NCI-H1092 (cell line): ENCODE measurements at places on chromosomes 7 and 10.

DNA sequence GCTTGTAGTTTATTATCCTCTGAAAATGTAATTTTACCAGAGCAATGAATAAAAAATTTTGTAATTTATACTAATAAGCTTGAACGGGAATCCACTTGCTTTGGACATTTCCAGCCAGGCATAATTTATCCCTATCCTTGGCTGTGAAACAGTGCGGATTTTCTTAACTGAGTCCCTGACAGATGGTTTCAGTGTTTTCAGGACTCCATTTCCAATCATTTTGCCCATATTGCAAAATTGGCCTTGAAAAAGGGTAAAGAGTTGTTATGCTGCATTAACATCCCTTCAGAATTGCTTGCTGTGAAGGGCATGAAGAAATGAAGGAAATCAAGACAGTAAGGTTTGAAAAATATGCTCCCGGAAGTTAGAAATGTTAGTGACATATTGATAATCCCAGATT, 57.7 kb downstream of the NXPH1 start:
- no peak for DNase-seq

DNA sequence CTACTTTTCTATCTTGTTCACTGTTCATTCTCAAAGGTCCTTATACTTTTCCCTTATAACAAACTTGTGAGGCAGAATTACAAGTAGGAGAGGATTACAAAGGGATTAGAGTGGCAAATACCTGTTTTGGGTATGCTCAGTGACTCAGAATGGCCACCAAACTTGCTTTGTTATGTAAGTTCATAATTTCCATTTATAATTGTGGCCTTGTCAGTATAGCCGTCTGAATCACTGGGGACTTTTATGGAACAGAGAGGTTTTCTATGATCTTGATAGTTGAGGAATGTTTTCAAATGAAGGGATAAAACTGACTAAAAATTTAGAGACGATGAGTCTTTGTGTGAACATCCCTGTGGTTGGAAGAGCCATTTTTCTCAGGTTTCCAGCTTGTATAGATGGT, 116.2 kb downstream of the SND1 start:
- no peak for DNase-seq

- no peak for DNase-seq
Measured at GRCh38 chr7:96181174-96181573, 140.7 kb downstream of the SLC25A13 start.

DNA sequence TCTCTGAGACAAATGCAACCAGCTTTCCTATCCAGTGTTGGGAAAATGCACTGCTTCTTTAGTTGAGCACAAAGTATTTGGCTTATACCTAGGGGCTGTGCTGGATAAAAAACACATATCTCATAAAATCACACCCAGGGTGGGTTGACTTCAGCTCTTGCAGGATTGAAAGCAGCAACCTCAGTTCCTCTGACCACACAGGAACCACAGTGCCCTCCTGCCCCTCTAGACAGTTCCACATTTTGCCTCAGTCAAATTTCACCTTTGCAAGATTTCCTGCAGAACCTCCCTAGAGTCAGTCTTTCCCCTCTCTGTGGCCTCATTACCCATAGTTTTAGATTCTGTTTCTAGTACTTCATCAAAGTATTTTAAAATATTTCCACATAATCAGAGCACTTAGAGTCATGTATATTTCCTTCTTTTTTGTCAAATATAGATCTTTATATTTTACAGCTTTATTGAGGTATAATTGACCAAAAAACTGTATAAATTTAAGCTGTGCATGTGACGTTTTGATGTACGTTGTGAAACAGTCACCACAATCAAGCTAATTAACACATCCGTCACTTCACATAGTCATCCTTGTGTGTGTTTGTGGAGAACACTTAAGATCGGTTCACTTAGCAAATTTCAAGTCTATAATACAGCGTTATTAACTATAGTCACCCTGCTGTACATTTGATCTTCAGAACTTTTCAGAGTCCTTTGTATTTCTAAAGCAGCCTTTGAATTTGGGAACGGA, 37.0 kb upstream of the EGR2 start:
- DNase-seq = no peak

DNA sequence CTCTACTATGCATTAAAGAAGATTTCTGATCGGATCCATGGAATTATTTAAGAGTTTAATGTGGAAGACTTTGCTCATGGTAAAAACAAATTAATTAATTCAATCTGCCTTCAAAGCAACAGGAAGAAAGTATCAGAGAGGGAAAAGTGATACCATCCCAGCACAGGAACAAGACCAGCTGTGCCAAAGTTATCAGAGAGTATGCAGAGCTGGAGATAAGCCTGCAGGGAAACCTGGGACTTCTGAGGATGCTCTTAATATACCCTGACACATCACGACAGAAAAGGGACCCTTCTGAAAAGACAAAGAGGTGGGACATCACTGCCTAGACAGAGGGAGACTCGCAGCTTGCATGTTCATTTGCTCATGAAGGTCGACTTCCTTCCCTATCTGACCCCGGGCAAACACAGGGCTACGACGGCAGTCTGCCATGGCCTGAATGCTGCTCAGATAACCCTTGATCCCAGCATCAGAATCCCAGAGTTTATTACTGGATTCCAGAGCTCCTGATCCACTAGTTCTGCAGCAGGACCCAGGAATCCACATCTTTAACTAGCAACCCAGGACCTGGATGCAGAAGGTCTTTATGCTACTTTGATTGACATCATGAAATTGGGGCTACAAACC, 29.5 kb downstream of the FAM171A1 start:
- DNase-seq = no peak

GRCh38 chr10:61063034-61063433, 119.0 kb upstream of the RHOBTB1 start:
- no peak for DNase-seq

DNA sequence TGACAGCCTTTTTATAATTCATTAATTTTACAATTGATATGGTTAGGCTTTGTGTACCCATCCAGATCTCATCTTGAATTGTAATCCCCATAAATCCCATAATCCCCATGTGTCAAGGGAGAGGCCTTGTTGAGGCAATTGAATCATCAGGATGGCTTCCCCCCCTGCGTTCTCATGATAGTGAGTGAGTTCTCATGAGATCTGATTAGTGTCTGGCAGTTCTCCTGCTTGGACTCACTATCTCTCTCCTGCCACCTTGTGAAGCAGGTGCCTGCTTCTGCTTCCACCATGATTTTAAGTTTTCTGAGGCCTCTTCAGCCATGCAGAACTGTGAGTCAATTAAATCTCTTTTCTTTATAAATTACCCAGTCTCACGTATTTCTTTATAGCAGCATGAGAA, 165.7 kb upstream of the GNAI1 start:
- DNase-seq = no peak

- DNase-seq = no peak
Measured at GRCh38 chr10:76769161-76769560, 868.4 kb downstream of the KCNMA1 start.

GRCh38 chr10:21340331-21340730, 185.2 kb downstream of the SKIDA1 start:
- no peak for DNase-seq

DNA sequence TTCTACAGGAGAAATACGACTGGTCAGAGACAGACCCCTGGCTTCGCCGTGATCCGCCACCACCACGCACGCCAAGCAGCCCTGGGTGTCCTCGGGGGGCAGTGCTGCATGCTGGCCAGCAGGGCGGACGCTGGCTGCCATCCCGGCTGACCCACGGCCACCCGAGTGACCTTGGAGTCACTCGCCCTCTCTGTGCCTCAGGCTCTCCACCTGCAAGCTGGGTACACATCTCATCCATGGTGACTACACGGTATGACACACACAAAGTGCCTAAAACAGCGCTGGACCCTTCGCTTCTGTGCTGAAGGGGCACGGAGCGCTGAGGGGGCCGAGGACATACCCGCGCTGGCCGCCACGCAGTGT, 62.0 kb upstream of the RNF32 start:
- DNase-seq = no peak

- no peak for DNase-seq
Measured at GRCh38 chr10:112746329-112746728, 203.7 kb upstream of the TCF7L2 start.

DNA sequence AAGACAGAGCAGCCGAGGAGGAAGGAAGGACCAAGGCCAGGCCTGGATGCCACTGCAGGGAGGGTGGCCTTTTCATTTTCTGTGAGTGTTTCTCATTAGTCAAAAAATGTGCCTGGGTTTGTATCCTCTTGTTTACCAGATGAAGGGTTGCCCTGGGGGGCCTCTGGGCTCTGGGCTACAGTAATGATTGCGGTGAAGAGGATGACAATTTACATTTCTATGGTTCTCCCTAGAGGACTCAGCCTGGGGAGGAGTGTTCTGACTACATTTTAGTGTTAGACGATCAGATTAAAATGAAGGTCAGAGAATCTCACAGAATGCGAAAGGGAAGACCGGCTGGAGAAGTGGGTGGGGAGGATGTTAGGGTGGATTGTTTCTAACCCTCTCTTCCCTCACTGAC, 108.0 kb upstream of the KMT2C start:
- no peak for DNase-seq

GRCh38 chr10:25198151-25198550, 23.4 kb downstream of the GPR158 start:
- DNase-seq = no peak

DNA sequence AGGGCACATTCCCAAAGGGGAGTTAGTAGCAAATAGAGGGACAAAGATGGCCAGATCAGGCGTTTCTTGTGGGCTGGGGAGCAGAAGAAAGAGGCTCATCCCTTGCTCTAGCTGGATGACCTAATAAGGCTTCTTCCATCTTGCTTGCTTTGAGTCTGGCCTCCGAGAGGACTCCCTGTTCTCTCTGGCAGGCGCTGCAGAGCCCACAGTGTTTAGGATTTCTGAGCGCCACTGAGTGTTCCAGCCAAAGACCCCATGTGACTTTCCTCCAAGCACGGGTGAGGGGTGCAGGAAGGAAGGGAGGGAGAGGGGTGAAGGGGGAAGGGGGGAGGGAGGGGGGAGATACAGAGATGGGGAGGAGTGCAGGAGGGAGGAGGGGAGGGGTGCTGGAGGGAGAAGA, 203.8 kb upstream of the SVIL start:
- no peak for DNase-seq

- no peak for DNase-seq
Measured at GRCh38 chr7:151601521-151602305, 82.0 kb upstream of the RHEB start.

- DNase-seq = no peak
Measured at GRCh38 chr10:11106621-11107374, 89.1 kb downstream of the CELF2 start.

- DNase-seq = no peak
Measured at GRCh38 chr10:87658858-87659555, 671 bp upstream of the PAPSS2 start.

DNA sequence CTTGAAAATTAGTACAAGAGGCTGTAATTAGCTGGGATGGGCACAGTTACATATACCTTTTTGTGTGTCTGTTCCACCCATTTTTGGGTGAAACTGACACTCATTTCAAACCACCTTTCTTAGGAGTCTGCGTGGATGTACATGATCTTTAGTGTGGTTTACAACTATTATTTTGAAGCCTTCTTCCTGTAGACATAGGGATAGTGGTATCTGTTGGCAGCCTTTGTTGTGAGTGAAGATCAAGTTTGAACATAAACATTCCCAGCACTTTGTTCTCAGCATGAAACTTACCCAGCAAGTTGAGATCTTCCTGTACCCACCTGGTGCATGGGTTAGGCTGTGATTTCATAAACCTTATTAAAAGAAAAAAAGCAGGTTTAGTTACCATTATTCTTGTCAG, 2.0 kb downstream of the BAG3 start:
- DNase-seq = no peak

DNA sequence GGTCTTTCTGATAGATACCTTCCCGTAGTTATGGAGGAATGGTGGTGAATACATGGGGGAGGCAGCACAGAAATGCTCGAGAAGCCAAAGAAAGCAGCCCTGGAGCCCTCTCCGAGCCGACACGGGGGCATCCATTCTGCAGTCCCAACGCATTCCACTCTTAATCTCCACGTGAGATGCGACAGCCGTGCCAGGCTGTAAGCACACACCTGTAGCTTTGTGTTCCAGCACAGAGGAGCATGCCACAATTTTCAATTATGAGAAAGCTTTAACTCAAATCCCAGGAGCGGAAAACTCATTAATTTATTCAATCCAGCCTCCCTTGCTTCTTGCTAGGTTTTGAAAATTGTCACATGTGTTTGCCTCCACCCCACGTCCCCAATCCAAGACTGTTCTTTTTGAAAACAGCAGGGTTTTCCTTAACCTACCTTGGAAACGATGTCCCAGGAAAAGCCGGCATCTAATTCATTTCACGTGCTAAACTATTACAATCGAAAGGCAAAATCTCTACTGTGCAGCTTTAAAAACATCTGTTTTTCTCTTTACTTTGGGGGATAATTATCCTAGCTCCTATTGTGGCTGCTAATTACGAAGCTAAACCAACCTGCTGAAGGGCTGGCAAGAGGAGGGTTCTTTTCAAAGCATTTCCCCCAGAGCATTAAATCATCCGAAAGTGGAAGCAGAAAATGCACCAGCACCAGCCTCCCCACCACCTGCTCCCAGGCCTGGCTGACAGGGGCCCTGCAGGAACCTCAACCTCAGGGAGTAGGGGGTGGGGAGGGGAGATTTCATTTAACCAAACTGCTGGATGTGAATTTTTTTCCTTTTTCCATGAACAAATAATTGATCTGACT, 56.0 kb upstream of the CHST15 start:
- peak; percentile 74 for DNase-seq

DNA sequence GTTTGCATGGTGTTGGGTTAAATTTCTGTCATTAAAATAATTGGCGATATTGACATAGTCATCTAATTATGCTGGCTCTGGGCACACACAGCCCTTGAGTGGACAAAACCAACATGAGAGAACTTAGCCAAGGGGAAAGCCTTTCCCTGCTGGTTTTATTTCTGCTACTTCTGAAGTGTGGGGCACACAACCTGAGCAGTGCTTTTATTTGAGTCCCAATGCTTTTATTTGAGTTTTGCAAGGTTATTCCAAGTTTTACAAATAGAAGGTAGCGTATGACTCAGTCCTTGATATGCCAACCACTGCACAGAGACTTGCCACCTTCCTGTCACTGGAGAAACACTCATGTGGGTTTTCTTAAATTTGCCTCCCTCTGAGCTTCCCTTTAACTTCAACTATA, 145.7 kb downstream of the EGFR start:
- DNase-seq = no peak

GRCh38 chr7:134477954-134478353, 19.1 kb upstream of the AKR1B1 start:
- DNase-seq = no peak

- no peak for DNase-seq
Measured at GRCh38 chr7:102085218-102085772, 201.4 kb upstream of the SH2B2 start.

DNA sequence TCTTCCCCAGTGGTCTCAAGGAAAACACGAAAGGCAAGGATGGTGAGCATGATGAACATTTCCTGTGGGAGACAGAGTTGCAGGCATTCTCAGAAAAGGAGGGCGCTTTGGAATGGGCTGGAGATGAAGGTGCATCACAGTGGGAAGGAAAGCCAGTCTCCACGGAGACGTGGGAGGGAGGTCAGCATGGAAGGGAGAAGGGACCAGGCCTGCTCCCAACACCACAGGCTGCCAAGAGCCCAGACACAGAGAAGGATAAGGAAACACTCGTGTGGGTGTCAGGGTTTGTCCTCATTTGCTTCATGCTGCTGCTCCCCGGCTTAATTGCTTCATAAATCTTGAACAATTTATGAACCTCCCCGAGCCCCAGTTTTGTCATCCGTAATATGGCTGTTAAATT, 231.5 kb upstream of the ZNF32 start:
- DNase-seq = no peak

- DNase-seq = no peak
Measured at GRCh38 chr7:122546496-122546895, 152.4 kb downstream of the RNF133 start.

GRCh38 chr10:79938728-79939406, 10.0 kb downstream of the SFTPD start:
- DNase-seq = no peak

- DNase-seq = no peak
Measured at GRCh38 chr10:122421054-122421625, 33.3 kb upstream of the ARMS2 start.
